GM19239 (cell line): ENCODE measurements at places on chromosomes 12 and 14.

DNA sequence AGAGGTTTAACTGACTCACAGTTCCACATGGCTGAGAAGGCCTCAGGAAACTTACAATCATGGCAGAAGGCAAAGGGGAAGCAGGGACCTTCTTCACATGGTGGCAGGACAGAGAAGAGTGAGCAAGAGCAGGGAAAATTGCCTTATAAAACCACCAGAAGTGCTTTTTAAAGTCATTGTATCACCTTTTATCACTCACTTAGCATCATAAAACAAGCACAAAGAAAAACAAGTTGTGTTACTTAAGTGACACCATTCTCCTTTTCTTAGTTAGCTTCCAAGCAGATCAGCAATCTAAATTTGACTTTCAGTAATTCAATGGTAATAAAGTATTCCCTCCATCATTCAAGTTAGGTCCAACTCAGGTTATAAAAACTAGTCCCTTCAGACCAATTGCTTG lies 28.5 kb downstream of the OSBPL8 start:
- no peak for DNase-seq

DNA sequence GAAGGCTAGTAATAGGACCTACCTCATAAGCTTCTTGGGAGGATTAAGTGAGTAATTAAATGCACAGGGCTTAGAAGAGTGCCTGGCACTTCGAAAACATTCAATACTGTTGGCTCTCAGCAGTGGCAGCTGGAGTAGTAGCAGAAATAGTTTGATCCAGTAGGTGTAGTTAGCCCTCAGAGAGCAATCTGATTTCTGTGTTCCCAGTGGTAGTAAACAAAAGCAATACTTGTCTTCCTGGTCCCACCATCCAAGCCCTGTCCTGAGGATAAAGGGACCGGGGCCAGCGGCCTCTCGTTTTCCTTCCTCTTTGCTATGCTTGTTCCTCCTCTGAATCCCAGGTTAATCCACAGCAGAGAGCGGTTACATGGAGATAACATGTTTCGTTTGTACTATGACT lies 131.6 kb downstream of the SAMD4A start:
- no peak for DNase-seq

- DNase-seq: no peak
Observed at GRCh38 chr12:10612984-10613348, 443 bp downstream of the MAGOHB start.

- no peak for DNase-seq
Observed at GRCh38 chr12:2319737-2320506, 267.1 kb downstream of the CACNA1C start.
